Stimulated activated CD4-positive, alpha-beta T cell treated with anti-CD3 and anti-CD28 coated beads, TNF-alpha, amount 100 ng/mL, for 4 hours (primary cell): ENCODE measurements at places on chromosomes 6 and 20.

GRCh38 chr6:33215271-33216116 is 7.2 kb downstream of the RING1 start:
- no peak for DNase-seq

GRCh38 chr20:53335555-53335954 is 258.1 kb downstream of the ZNF217 start:
- DNase-seq = no peak

DNA sequence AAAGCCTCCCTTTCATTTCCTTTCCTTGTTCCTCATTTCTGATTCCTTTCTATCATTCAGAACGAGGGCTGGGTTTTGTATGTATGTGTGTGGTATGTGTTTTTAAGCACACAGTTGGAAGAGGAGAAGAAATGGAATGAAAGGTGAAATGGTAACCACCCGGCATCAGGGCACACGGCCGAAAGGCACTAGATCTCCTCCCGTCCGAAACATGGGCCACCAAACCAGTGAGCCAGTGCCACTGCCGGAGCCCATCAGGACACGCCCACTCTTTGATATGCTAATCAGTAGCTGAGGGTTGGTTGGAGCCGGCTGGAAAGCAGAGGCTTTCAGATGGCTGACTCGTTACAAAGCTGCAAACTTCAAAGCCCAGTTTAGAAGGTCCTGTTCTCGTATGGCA is 228.6 kb upstream of the JARID2 start:
- DNase-seq = no peak

- DNase-seq = no peak
These were observed 427.9 kb downstream of the CD83 start for GRCh38 chr6:14545496-14545895.

- no peak for DNase-seq
These were observed 1.1 kb downstream of the ZNF165 start for GRCh38 chr6:28081486-28081751.

- DNase-seq = no peak
These were observed 477.1 kb downstream of the BTBD3 start for GRCh38 chr20:12394786-12395185.

DNA sequence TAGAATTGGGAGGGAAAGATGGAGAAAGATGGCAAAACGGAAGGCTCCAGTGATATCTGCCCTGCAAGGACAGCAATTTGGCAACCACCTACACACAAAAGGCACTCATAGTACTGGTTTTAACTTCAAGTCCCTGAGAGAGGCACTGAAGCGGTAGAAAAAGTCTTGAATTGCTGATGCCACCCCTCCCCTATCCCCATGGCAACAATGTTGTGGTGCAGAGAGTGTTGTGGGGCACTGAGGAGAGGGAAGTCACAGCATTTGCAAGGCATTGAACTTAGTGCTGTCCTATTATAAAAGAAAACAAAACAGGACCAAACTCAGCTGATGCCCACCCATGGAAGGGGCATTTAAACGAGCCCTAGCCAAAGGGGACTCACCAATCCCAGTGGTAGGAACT is 343.7 kb downstream of the HAO1 start:
- DNase-seq = no peak

GRCh38 chr6:33717934-33718455 is 6.5 kb upstream of the UQCC2 start:
- no peak for DNase-seq

DNA sequence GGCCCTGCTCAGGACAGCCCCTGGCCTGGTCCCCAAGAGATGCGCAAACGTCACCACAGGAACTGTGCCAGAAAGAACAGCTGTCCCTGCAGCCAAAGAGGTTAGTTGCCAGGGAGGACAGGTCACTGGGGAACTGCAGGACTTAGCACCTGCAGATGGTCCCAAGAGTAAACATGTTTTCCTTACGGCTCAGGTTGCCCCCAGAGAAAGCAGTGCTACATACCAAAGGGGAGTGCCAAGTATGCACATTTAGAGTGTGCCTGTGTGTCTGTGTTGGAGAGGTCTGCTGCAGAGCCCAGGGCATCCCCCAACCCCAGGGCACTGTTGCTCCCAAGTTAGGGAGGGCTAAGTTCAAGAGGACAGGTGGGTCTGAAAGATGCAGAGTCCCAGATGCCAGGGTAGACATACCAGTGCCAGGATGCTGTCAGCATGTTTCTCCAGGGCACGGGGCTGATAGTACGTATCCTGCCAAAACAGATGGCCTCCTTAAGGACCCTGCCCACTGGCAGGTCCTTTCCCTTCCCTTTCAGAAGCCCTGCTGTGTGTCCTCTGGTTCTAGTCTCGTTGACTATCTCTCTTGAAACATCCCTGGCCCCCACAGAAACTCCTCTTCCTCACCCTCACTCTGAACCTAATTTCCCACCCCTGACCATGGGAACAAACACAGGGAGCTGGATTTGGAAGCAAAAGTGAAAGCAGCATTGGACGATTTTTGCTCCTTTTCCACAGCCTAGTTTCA is 1.3 kb downstream of the ABHD16A start:
- DNase-seq = no peak

DNA sequence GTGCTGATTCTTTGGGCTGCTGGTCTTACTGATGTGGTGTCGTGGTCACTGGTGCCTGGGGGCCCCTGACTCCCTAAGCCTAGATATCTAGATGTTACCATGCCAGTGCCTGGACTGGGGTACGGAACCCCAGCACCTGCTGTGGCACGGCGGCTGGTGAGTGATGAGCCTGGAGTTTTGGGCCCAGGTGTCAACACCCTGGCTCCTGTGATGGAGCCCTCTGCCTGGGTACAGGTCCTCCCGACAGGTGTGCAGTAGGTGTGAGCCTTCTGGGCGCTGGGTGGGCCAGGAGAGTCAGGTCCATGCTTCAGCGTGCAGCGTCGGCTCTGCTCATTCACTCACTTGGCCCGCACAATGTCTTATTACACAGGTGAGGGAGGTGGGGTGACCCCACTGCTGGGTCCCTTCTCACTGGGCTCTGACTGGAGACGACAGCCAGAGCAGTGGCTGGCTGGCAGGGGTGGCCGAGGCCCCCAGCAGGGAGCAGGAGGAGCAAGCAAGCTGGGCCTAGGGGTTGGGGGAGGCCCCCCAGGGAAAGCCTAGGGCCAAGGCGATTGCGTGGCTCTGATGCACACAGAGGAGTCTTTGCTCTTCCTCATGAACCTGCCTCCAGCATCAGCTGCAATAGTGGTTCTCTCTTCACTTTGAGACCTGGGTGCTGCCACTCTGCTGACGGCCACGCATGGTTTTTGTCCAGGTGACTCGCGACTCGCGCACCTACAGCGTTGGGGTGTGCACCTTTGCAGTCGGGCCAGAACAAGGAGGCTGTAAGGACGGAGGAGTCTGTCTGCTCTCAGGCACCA is 42.5 kb upstream of the SLC22A1 start:
- DNase-seq = no peak

GRCh38 chr6:21198032-21198640 is 395.4 kb upstream of the SOX4 start:
- no peak for DNase-seq

- no peak for DNase-seq
These were observed 24.6 kb downstream of the PMEPA1 start for GRCh38 chr20:57685146-57685758.

DNA sequence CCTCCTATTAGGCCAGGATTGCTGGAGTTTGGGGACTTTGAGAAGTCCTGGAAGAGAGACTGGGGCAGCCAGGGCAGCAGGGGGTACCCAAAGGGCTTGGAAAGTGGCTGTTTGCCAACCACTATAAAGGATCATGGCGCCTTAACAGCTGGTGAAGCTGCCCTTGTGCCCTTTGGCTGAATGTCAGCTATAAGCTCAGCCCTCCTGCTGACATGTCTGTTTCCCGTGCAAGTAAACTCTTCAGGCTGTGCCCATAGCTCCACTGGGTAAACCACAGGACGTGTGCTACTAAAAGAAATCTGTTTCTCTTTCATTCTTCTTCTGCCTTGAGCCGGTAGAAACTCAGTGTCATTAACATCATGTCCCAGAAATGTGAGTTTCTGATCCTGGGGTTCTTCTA is 97.3 kb downstream of the CAP2 start:
- DNase-seq = no peak

GRCh38 chr20:16191496-16191895 is 381.8 kb downstream of the KIF16B start:
- DNase-seq = no peak

GRCh38 chr6:31086788-31087440 is 25.5 kb downstream of the C6orf15 start:
- no peak for DNase-seq

DNA sequence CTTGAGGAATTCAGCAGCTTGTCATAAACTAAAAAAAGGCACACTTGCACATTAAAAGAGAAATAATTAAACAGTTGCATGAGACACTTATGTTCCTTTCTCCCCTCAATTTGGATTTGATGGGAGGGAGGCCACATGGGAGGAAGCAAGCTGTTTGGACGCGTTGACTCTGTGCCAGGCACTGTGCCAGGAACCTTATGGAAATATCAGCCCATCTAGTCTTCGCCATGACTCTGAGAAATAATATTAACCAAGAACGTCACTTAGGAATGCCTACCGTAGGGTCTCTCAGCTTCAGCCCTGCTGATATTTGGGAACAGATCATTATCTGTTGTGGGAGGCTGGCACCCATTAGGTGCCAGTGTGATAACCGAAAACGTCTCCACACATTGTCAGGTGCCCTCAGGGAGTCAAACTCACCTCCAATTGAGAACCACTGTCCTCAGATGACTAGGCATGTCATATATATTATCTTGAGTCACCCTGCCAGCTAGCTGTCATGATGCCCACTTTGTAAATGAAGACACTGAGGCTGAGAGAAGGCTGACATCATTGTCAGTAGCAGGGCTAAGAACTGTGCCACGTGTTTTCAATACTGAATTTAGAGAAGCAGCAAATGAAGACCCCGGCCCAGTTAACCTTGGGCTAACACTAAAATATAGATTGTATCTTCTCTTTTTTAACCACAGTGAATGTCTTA is 36.1 kb downstream of the EYA2 start:
- DNase-seq = no peak

- no peak for DNase-seq
These were observed 11.2 kb downstream of the TP53INP2 start for GRCh38 chr20:34715384-34715783.

DNA sequence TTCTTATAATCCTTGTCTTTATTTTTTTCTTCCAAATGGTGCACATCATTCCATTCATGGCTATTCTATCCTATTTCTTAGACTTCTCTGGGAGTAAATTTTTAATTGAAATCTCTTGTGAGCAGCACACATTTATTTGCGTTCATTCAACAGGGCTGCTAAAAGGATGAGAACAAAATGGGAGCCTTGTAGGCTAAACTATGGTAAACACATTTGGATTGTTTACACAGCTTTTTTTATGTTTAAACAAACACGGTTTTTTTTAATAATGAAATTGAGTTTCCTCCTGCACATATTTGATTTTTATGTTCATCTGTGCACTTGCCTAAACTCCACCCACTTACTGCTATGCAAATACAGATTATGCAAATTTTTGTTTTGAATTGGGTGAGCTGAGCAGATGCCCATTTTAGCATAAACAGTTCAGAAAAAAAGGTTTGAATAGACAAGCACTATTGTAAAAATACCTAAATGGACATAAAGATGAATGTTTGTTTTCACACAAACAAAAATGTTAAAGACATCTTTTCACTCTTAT is 92.0 kb downstream of the OLIG3 start:
- no peak for DNase-seq

GRCh38 chr20:31593221-31594001 is 11.7 kb upstream of the ID1 start:
- DNase-seq = no peak

DNA sequence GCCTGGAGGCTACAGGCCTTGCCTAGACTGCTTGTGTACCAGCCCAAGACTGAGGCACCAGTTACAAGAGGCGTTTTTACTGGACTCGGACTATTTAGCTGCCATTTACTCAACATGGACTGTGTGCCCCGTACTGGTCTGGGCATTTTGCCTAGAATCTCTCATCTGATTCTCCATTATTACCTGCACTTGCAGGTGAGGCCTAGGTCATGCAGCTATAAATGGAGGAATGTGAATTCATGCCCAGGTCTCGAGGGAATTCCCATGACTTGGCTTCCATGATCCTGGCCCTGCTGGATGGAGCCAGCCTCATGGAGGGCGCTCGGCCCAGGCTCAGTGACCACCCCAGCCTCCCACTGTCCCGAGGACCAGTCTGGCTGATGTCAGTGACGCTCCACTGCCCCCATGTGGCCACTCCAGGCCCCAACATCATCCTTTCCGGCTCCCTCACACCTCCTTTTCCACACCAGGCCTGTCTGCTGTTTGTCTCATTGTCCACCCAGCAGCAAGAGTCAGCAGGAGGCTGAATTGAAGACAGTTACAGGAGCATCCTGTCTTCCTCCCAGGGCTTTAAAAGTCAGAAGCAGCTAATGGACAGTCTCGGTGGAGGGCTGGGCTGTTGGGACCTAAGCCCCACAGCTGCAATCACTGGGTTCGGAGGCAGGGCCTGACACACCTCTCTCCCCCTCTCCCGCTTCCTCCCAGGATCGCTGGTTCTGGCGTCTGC is 8.7 kb downstream of the MMP24OS start:
- DNase-seq = no peak

- no peak for DNase-seq
These were observed 11.2 kb downstream of the TFAP2D start for GRCh38 chr6:50724381-50725124.

DNA sequence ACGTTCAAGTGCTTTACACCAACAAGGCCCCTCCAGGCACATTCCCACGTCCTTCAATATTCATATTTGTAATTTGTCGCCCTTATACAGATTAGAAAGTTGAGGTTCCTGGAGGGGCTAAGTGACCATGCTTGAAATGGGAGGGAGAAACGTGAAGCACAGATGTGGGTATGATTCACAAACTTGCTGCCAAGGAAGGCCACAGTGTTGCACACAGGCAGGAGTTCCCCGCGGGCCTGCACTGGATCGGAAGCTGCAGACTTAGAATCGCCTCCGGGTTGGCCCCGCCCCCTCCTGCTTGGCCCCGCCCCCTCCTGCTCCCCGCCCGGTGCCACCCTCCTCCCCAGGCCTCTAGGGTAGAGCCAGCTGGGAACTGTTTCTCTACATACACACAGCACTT is 58.2 kb upstream of the QKI start:
- DNase-seq = no peak

DNA sequence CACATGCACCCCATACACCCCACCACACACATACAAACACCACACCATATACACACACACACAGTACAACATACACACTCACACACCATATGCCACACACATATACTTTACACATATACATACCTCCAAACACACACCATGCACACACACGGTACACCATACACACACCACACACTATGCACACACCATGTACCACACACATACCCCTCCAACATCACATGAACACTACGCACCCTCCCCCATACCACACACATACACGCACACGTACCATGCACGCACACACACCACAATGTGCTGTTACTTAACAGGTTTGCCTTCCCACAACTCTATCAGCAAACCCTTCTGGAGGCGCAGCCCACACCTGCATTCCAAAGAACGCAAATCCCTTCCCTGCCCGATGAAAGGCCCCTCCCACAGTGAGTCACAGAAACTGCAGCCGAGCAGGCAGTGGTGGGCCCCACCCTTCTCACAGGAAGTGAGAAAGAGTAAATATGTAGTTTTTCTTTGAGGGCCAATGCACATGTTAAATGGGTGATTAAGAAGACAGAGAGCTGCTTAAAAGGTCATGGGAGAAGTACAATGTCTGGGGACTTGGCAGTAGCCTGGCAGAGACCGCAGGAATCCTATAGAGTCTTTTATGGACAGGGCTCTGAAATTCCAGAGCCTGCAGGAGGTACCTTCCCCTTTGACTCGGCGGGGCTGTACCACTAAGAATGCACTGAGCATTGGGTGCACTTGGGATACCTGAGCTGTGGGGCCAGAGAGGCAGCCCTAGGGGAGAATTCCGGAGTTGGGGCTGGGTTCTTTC is 34.1 kb upstream of the EZR start:
- DNase-seq = peak; percentile 78
